ENCODE measurements at places on chromosomes 13 and 19.

DNA sequence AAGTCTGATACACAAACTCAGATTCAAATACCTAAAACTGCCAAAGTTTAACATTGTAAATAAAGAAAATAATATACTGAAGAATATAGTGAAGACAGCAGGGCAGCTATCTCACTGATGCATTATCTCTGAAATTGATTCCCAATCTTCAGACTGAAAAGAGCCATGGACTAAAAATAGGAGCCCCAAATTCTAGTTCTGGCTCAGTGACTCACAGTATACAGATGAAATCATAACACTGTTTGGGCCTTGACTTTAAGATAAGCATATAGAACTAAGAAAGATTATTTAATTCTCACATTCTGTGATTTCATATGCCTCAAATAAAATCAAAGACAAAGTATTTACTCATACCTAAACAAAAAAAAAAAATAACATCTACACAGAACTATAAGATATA, 53.9 kb downstream of the RBM26 start:
- no peak for DNase-seq

DNA sequence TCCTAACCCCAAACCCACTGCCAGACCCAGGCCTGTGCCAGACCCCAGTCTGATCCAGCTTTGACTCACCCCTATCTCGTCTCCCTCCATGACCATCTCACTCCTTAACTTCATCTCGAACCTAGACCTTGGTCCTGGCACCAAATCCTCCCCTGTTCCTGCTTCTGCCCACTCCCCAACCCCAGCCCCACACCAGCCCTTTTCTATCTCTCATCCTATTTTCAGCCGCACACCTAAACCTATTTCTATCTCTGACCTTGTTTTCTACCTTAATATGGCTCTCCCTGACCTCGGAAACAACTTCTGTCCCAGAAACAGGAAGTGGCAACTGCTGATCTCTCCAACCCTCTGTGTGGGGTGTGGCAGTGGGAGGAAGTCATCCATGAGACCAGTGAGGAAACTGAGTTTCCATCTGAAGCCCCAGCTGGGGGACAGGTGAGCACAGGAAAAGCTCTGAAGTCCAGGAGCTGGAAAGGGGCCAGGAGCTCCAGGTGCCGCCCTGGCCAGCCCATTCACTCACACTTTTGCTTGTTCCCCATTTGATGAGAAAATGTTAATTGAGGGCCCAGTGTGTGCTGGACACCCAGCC, 13.7 kb downstream of the PTH2 start:
- DNase-seq, result no peak

- DNase-seq, result no peak
Measured at GRCh38 chr13:21015284-21015683, 46.1 kb downstream of the LATS2 start.

DNA sequence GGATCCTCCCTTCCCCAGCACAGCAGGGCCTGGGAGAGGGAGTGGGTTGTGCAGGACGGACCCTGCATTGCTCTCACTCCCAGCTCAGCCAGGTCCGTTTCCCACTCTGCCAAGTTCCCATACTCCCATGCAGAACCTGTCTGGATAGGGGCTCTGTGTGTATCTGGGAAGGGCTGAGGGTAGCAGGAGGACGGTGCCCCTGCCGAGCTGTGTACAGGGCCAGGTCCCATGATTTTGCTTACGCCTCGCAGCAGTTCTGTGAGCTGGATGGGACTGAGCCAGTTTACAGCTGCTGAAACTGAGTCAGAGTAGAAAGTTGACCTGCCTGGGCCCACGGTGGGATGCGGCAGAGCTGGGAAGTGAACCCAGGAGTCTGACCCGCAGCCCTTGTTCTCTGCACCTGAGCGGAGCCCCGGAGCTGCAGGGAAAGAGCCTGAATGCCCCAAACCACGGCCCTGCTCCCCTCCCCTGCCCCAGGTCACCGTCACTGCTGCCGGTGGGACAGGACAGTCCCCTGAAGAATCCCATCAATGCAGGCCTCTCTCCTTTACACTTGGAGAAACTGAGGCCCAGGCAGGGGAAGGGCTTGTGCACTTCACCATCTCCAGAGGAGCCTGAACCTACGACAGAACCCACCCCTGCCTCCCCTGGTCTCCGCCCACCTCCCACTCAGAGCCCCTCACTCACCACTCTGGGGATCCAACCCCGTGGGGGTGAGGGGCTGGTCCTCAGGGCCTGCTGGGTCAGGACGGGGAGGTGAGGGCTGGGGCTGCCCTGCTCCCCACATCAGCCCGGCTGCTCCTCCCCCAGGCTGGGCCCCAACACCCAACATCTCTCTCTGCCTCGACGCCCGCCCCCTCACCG, 3.5 kb downstream of the LILRB5 start:
- DNase-seq, result no peak

DNA sequence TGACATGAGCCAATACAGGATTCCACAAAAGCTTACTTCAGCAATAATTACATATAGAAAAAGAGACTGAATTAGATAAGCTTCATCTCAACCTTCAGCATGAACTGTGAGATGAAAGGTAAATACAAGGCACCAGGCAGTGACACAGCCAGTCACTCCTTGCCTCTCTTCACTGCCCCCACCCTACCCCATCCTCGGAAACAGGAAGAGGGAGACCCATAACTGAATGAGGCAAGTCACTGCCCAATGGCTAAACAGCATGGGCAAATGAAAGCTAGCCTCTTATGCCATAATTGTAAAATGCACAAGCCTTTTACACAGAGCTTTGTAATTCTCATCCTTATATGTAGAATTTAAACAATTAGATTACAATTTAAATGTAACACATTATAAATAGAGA, 1.7 kb downstream of the ZNF160 start:
- DNase-seq, result peak; percentile 41

All from mesendoderm (in vitro differentiated cells).